Stimulated activated CD4-positive, alpha-beta T cell treated with anti-CD3 and anti-CD28 coated beads, Interleukin-15, amount 100 ng/mL, for 48 hours (primary cell): ENCODE measurements at places on chromosomes 1 and 21.

DNA sequence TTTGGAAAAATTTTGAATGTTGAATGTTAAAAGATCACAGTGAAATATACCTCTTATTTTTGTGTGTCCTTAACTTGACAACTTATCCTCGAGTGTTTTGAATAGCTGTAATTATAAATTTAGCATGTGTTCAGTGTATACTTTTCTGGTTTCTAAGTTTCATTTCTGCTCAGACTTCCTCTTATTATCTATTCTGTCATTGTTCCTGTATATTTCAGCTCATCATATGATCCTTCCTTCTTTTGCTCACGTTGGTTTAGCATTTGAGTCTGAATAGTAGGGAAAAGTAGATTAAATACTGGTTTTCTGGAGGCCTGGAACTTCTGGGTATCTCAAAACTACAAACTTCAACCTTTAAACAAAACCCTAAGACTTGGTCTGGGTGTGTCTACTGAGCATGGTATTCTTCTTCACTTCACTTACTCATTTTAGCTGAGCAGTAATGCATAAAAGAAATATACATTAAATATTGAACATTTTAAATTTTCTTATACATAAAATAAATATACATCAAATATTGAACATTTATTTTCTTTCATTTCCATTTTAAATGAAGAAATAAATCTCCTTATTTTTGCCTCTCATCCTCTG is 3.3 kb upstream of the ATP6V1G3 start:
- DNase-seq, result no peak

DNA sequence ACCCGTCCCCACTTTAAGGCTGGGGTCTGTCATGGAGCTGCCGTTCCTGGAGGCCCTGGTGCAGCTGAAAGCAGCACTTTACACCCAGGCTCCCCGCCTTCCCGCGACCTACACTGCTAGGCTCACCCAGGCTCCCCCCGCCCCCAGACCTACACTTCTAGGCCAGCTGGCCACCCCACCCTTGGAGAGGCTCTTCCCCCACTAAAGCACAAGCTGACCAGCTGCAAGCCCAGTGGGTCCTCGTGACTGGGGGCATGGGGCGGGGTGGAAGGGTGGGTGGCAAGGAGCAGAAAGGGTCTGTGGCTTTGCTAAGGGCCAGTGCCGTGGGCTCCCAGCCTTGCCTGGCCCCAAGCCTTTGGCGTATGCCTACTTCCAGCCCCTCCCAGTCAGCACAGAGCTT is 9.7 kb upstream of the ARHGEF16 start:
- DNase-seq, result no peak

DNA sequence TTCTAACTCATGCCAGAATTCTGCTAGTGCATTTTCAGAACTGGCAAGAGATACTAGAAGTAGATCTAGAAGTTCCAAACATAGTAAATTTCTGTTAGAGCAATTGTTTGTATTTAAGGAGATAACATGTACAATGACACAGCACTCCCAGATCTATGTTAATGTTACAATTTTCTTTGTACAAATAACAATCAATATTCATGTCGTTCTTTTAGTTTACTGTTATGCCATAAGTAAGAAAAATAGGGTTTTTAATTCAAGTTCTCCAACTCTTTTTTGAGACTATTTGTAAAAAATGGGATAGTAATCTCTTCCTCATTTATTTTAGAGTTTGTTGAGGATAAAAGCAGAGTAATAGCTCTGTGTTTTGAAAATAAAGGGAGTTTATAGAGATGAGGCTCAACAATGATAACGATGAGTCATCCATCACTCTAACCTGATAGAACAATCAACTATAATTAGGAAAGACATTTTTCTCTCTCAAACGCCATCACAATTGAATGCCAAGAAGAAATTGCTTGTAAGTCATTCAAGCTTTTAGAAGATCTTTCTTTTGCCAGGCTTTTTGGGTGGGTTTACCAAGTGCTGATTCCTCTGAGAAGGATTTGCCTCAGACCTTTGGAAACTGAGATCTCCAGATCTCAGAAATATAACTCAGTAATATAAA is 638 bp downstream of the CD84 start:
- DNase-seq, result no peak

DNA sequence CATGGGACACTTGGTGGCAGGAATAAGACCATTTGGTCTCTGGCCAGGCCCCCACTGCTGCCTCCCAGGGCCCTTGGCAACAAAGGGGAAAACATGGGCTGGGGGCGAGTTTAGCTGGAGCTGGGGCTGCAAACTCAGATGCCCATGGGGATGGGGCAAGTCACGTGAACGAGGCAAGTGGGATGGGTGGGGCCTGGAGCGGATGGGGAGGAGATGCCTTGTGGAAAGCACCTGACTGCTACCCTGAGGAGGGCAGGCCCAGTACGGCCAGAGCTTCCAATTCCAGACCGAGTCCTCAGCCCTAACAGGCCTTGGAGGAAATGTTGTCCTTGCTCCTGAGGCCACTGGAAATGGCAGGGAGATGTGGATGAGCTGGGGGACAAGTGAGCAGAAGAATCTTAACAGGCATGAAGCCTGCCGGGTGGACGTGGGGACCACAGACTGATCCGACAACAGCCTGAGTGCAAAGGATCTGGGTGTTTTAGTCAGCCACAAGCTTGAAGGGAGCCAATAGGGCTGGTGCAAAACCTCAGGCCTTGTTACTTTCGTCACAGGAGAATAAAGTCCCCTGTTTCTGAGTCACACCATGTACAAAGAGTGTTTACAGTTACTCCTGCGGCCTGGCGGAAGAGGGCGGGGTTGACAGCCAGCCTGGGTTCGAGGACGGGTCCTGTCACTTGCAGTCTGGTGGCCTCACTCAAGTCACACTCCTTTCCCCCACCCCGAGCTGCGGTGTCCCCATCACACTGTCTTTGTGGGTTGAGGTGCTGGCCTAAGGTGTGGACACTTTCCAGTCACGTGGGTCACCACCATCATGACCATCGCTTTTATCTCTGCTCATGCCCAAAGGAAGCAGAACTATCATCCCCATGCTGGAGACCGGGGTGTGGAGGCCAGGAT is 19.1 kb downstream of the RUNX3 start:
- DNase-seq, result no peak

DNA sequence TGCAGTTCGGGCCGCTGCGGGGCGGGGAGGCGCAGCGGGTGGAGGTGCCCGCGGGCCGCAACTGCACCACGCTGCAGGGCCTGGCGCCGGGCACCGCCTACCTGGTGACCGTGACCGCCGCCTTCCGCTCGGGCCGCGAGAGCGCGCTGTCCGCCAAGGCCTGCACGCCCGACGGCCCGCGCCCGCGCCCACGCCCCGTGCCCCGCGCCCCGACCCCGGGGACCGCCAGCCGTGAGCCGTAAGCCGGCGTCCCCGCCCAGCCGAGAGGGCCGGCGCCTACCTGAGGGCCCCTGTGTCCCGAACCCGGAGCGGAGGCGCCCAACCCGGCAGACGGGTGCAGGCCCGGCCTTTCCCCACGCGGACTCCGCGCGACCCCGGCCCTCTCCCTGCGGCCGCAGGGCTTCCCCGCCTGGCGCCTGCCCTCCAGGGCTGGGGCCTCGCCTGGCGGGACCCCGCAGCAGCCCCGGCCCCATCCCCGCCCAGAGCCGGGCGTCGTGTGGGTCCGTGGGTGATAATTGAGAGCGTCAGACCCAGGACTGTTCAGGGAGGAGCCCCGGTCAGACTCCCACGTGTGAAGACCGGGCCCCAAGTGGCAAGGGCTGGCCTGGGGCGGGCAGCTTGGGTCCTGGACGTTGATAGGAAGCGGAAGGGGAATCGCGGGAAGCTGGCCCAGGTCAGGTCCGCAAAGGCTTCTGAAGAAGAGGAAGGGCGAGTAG is 4.2 kb downstream of the VWA1 start:
- no peak for DNase-seq

DNA sequence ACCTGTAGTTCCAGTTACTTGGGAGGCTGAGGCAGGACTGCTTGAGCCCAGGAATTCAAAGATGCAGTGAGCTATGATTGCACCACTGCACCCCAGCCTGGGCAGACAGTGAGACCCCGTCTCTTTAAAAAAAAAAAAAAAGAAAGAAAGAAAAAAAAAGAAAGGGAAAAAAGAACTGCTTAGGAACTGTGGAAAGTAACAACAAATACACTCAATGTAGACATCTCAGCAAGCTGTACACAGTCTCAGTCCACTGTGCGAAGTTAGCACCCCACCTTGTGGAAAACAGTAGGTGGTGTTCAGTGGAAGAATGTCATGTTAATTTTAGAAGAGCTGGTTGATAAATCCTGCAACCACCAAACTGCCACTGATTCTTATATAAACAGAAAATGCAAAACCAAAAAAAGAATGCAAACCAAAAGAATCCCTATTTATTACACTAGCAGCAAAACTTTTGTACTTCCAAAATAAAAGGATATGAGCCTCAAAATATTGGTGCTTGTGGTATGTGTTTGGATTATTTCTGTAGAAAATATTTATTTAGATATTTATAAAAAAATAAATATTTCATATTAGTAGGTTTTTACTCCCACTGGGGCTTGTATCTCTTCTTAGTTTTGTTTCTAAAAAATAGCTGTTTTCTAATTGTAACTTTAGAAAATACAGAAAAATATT is 31.1 kb downstream of the ALG14 start:
- DNase-seq, result no peak

DNA sequence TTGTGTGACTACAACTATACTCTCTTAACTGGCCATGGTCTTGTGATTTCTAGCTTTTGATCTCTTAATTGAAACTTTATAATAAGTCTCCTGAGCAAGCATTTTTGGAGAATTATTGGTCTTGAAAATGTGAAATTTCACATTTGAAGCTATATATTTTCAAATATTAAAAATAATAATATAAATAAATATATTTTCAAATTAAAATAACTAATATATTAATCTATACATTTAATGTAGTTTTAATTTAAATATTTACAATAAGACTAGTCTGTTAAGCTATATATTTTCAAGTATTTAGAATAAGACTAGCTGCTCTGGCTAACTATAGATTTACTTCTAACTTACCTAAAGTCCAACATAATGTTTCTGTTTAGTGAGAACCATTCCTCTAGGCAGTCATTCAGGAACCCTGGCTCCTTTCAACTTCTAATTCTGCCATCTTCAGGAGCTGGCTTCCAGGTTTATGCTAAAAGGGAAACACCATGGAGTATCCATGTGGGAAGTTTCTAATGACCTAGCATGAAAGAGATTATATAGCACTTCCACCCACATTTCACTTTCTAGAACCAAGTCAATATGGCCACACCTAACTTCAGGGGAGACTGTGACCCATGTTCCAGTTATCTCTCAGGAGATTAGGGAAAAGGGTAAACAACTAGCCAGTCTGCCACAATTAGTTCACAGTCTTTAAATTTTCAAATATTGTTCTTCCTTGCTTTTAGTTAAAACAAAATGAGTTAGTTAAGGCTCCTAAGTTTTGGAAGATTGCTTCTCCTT is 31.9 kb upstream of the TSHB start:
- DNase-seq, result no peak

GRCh38 chr1:150881331-150882070 is 5.1 kb upstream of the ARNT start:
- DNase-seq, result no peak
